GM23248 (cell line): ENCODE measurements at places on chromosomes 2 and 18. TPM values are rescaled to one million over a fixed set of nuclear protein-coding genes. Genes with fewer than 3 reads are reported as not detected.

GRCh38 chr2:239073745-239074530, 226.1 kb downstream of the TWIST2 start:
- no peak for DNase-seq
- H3K4me3 ChIP-seq: no peak overlapping the region
- H3K27ac ChIP-seq: no peak overlapping the region
- no peaks in the 10 kb centered on the region for H3K27me3 ChIP-seq
- H3K4me1 ChIP-seq: no peaks in the 10 kb centered on the region

DNA sequence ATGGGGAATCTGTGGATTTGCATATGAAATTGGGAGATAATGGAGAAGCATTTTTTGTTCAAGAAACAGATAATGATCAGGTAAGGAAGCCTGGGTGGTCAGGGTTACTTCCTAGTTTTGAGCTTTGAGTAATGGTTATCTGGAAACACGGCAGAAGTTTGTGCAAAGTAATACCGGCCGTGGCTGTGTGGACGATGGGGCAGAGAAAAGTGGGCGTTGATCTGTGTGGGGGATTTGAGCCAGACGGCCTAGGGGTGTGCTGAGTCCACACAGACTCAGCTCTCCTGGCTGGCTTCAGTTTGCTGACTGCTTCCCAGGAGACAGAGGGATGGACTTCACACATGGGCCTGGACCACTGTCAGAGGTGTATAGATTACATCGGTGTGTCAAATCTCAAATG, 21.3 kb downstream of the LPIN1 start:
- peaks cover 3% of the 10 kb centered on the region; the same call in 1 of the 2 replicates for H3K36me3 ChIP-seq
- no peaks in the 10 kb centered on the region for H3K27me3 ChIP-seq
- H3K4me3 ChIP-seq: no peak overlapping the region
- no peak for DNase-seq

- no peak overlapping the region for H3K4me3 ChIP-seq
- DNase-seq: no peak
- no peak overlapping the region for H3K27ac ChIP-seq
Measured at GRCh38 chr18:13672657-13673056, 53.7 kb downstream of the FAM210A start.

GRCh38 chr2:37775908-37776250, 104.4 kb upstream of the CDC42EP3 start:
- H3K27ac ChIP-seq: peak overlapping the region; percentile 92
- peaks cover 83% of the 10 kb centered on the region for H3K4me1 ChIP-seq
- H3K27me3 ChIP-seq: no peaks in the 10 kb centered on the region
- H3K4me3 ChIP-seq: 0 out of 2 replicates have a peak overlapping the region, but pooled peaks have one; percentile 20

- no peaks in the 10 kb centered on the region for H3K27me3 ChIP-seq
- H3K4me1 ChIP-seq: peaks cover 9% of the 10 kb centered on the region; the same call in 1 of the 2 replicates
- no peak overlapping the region for H3K27ac ChIP-seq
- no peak overlapping the region for H3K4me3 ChIP-seq
- H3K36me3 ChIP-seq: no peaks in the 10 kb centered on the region
Measured at GRCh38 chr2:74556831-74557370, 2.4 kb downstream of the DOK1 start.

- no peak overlapping the region for H3K4me3 ChIP-seq
- H3K36me3 ChIP-seq: no peaks in the 10 kb centered on the region
- no peaks in the 10 kb centered on the region for H3K4me1 ChIP-seq
- H3K27ac ChIP-seq: no peak overlapping the region
Measured at GRCh38 chr2:52895726-52896340, 871.8 kb upstream of the CHAC2 start.

GRCh38 chr2:61793389-61793836, 60.4 kb downstream of the FAM161A start:
- no peaks in the 10 kb centered on the region for H3K36me3 ChIP-seq
- no peaks in the 10 kb centered on the region; the same call in 1 of the 2 replicates for H3K27me3 ChIP-seq
- H3K4me1 ChIP-seq: no peaks in the 10 kb centered on the region
- H3K4me3 ChIP-seq: peak overlapping the region; percentile 21; the same call in 1 of the 2 replicates
- DNase-seq: peak; percentile 74
- H3K27ac ChIP-seq: no peak overlapping the region

KCNJ3 gene
- total RNA-seq: not detected in 2 replicates

ST8SIA5 gene
- 0.13 TPM in 1 of 2 replicates, not detected in the other for total RNA-seq
